Keratinocyte (primary cell): ENCODE measurements at places on chromosomes 13 and 19. TPM values are rescaled to one million over a fixed set of nuclear protein-coding genes. Genes with fewer than 3 reads are reported as not detected.

DACT3 gene
- 0.03 to 0.14 TPM (median 0.04 TPM) in 3 replicates for polyA plus RNA-seq

TM9SF2 gene
- 96.5 to 134 TPM (median 102 TPM) in 3 replicates for polyA plus RNA-seq

ACP7 gene
- 0.08 to 0.28 TPM (median 0.09 TPM) in 3 replicates for polyA plus RNA-seq

PGLYRP2 gene
- polyA plus RNA-seq, result not detected in 3 replicates

SCEL gene
- 23.7 to 32.7 TPM (median 30.5 TPM) in 3 replicates for polyA plus RNA-seq

ZGLP1 gene
- 0.43 to 2.1 TPM (median 0.71 TPM) in 3 replicates for polyA plus RNA-seq

CPB2 gene
- polyA plus RNA-seq, result 0.06 to 0.26 TPM (median 0.08 TPM) in 3 replicates

KIR3DL1 gene
- polyA plus RNA-seq, result not detected in 3 replicates

NECTIN2 gene
- 26.8 to 38.9 TPM (median 29.8 TPM) in 3 replicates for polyA plus RNA-seq

CGB8 gene
- polyA plus RNA-seq, result not detected in 3 replicates

SIGLEC14 gene
- not detected in 3 replicates for polyA plus RNA-seq

ZNF560 gene
- polyA plus RNA-seq, result 0.04 to 0.19 TPM (median 0.15 TPM) in 3 replicates

PRR19 gene
- polyA plus RNA-seq, result 0.25 to 0.88 TPM (median 0.35 TPM) in 3 replicates

CGB5 gene
- polyA plus RNA-seq, result 0.20 to 0.24 TPM (median 0.21 TPM) in 3 replicates

MZF1 gene
- polyA plus RNA-seq, result 5.0 to 14.5 TPM (median 7.4 TPM) in 3 replicates

RASAL3 gene
- polyA plus RNA-seq, result 0.04 TPM in 1 of 3 replicates, not detected in the others

ZNF835 gene
- polyA plus RNA-seq, result 0.01 TPM in 1 of 3 replicates, not detected in the others

SGCG gene
- polyA plus RNA-seq, result not detected in 3 replicates

POSTN gene
- polyA plus RNA-seq, result 13.4 to 82.4 TPM (median 31.8 TPM) in 3 replicates

VSTM2B gene
- not detected in 3 replicates for polyA plus RNA-seq

MYO16 gene
- polyA plus RNA-seq, result 0.02 to 0.17 TPM (median 0.08 TPM) in 3 replicates

RELB gene
- 3.6 to 7.3 TPM (median 4.5 TPM) in 3 replicates for polyA plus RNA-seq

CEACAM7 gene
- polyA plus RNA-seq, result not detected in 3 replicates

CEP89 gene
- 11.2 to 16.1 TPM (median 13.2 TPM) in 3 replicates for polyA plus RNA-seq

CEACAM3 gene
- not detected in 3 replicates for polyA plus RNA-seq

PDX1 gene
- not detected in 3 replicates for polyA plus RNA-seq

ZNF723 gene
- not detected in 3 replicates for polyA plus RNA-seq

ETV2 gene
- 0.14 to 0.99 TPM (median 0.43 TPM) in 3 replicates for polyA plus RNA-seq

ZNF208 gene
- 0.06 to 0.37 TPM (median 0.20 TPM) in 3 replicates for polyA plus RNA-seq

KLK6 gene
- polyA plus RNA-seq, result 0.73 to 2.5 TPM (median 1.9 TPM) in 3 replicates

SLC8A2 gene
- polyA plus RNA-seq, result 0.03 to 0.17 TPM (median 0.04 TPM) in 3 replicates

UTP14C gene
- 9.5 to 10.8 TPM (median 9.7 TPM) in 3 replicates for polyA plus RNA-seq

CYP4F11 gene
- polyA plus RNA-seq, result 2.4 to 3.6 TPM (median 3.1 TPM) in 3 replicates

ZSCAN4 gene
- polyA plus RNA-seq, result 0.08 to 0.26 TPM (median 0.18 TPM) in 3 replicates

FBXO46 gene
- polyA plus RNA-seq, result 2.1 to 2.4 TPM (median 2.4 TPM) in 3 replicates

PSG3 gene
- polyA plus RNA-seq, result not detected in 3 replicates

RXFP2 gene
- polyA plus RNA-seq, result not detected in 3 replicates

MRI1 gene
- polyA plus RNA-seq, result 19.2 to 32.5 TPM (median 22.8 TPM) in 3 replicates
